Liver (tissue), 10 donors: ENCODE measurements at places on chromosomes 3 and 15.

DNA sequence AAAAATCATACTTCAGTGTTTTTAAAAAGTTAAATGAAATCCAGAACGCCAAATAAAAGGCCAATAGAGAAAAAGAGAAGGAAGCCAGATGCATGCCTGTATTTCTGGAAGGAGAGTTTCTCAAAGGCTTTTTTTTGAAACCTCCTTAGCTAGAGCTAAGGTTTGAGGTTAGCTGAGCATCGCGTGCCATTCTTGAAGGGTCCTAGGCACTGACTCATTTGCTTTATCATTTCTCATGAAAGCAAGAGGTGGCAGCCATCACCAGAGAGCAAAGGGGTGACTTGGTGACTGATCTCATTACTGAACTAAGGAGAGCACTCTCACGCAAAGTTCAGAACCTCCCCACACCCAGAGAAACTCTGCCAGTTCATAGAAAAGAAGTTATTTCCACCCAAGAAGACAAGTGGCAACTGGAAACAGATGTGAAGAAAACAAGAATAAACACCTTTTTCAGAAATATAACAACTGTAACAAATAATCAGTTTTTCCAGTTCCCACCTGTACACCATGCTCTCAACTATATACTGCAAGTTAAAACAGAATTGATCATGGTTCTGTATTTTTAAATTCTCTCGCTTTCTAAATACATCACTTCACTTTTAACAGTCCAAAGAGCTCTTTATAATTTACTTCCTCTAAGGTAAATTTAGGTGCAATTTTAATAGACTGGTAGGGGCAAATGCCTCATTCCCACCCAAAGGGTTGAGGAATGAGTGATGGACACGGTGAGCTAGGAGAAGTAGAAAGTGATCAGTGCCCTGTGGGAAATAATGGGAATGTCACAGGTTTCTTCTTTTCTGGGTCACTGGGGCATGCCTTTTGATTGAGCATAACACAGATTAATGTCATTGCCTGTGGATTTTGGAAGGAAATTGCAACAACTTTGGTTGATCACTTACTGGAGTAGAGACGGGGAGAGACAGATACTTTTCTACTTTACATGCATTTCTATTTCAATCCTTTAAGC, 24.7 kb downstream of the GPR15 start:
- DNase-seq = no peak

DNA sequence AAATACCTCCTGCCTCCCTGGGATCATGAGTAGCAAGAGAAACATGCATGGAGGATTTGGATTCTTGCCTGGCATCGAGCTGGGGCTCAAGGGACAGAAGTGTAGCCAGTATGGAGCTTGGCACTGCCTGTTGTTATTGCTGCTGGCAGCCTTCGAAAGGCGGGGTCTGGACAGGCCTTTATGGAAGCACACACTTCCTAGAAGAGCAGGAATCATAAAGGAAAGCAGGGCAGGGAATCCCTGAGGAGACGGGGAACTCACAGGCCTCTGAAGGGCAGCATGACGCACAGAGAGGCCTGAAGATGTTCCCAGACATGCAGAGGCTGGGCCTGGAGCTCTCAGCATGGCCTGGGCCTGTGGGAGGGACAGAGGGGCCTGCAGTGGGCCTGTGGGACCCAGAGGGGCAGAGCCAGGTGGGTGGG, 18.6 kb upstream of the SLC41A3 start:
- DNase-seq = no peak

DNA sequence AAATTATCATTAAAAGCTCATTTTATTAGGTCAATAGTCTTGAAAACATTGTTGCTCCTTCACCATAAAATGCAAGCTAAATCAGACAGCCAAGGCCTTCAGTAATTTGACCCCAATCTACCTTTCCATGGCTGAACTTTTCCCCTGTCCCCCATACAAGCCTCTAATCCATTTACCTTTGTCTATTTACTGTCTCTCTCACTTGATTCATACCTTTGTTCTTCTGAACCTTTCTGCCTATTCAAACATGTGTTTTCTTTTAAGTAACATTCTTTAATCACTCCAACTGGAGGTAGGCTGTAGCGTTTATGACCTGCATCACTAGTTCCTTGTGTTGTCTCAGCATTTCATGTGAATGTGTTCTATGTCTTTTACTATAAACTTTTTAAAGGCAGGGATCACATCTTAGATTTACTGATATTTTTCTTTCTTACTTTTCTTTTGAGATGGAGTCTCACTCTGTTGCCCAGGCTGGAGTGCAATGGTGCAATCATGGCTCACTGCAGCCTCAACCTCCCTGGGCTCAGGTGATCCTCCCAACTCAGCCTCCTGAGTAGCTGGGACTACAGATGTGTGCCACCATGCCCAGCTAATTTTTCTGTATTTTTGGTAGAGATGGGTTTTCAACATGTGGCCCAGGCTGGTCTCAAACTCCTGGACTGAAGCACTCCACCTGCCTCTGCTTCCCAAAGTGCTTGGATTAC, 5.2 kb upstream of the NANOGP8 start:
- no peak for DNase-seq

DNA sequence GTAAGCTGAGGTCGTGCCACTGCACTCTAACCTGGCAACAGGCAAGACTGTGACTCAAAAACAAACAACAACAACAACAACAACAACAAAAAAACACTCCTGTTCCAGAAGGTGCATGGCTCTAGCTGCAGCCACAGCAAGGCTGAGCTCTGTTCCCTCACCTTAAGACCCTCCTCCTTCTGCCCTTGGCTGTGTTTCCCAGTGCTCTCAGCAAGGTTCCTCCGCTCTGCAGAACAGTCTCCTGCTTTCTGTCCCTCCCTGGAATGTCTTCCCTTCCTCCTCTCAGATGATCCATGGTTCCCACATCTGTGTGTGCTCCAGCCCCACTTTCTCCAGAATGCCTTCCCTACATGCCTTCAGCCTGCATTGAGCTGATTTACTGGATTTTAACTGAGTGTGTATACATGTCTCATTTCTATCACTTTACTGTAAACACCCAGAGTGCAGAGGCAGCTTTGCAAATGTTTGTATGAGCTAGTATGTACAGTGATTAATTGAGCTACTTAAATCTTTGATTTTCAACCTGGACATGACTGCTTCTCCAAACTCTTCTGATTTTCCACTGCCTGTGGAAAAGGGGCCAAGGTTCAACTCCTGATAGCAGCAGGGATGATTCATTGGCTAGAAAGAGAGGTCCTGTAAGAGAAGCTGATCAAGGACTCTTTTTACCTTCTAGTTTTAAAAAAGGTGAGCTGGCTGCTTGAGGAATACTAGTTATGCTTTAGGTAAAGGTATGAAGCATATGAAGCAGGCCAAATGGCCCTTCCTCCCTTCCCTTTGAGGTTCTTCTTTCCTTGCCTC, 14.7 kb downstream of the ANKUB1 start:
- no peak for DNase-seq

GRCh38 chr15:41969851-41970431, 2.4 kb downstream of the EHD4 start:
- DNase-seq = no peak

- DNase-seq = no peak
These were observed 362.0 kb downstream of the CACNA2D3 start for GRCh38 chr3:54484334-54484733.
